Prostate gland (tissue), 2 donors: ENCODE measurements at places on chromosomes 5 and 9. TPM values are rescaled to one million over a fixed set of nuclear protein-coding genes. Genes with fewer than 3 reads are reported as not detected.

- no peak for DNase-seq
Observed at GRCh38 chr5:68277431-68277830, 61.9 kb downstream of the PIK3R1 start.

GRCh38 chr5:74198156-74198555 is 442.4 kb downstream of the ENC1 start:
- no peak for DNase-seq

DNA sequence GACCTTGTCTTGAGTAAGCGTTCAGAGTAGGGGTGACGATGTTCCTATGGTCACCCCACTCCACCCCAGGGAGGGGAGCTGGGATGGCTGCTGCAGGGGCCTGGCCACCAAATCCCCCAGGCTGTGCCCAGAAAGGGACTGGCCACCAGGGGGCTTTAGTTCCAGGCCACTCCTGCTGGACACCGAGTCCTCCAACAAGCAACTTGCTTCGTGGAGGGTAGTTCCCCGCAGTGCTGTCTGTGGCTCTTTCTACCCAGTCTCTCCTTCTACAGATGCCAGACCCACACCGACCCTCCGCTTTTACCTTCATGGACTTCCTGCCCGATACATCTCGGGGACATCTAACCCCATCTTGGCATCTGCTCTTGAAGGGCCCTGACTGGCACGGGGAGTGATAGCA is 35.7 kb upstream of the GABRP start:
- DNase-seq, result no peak

GRCh38 chr5:122772446-122772845 is 2.4 kb upstream of the SNX2 start:
- no peak for DNase-seq

DNA sequence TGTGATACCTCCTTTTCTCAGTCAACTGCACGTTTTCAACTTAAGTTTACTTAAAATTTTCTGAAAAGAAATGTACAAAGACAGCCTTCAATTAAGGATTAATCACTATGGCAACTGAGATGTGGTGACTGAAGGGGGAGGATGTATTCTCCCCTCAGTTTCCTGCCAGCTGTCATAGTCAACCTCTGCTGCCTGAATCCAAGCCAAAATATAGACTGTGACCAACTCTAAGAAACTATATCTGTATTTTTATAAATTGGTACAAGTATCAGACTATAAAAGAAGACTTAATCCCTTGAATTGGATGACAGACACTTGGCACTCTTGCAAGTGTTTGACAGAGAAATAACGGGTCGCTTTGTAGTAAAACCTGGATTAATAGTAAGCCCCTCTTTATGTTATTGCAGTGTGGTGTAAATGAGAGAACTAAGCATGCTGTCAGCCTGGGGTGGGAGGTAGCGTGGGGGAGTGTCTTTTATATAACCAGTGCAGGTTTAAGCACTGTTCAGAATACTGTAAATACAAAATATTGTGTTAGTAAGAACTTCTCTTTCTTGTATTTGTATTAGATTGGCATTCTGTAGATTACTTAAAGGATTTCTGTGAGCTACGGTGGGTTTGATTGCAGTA is 106.4 kb downstream of the ERCC6L2 start:
- DNase-seq, result no peak

- DNase-seq, result peak; percentile 93
Observed at GRCh38 chr5:168268949-168269936, 22.2 kb upstream of the WWC1 start.

DNA sequence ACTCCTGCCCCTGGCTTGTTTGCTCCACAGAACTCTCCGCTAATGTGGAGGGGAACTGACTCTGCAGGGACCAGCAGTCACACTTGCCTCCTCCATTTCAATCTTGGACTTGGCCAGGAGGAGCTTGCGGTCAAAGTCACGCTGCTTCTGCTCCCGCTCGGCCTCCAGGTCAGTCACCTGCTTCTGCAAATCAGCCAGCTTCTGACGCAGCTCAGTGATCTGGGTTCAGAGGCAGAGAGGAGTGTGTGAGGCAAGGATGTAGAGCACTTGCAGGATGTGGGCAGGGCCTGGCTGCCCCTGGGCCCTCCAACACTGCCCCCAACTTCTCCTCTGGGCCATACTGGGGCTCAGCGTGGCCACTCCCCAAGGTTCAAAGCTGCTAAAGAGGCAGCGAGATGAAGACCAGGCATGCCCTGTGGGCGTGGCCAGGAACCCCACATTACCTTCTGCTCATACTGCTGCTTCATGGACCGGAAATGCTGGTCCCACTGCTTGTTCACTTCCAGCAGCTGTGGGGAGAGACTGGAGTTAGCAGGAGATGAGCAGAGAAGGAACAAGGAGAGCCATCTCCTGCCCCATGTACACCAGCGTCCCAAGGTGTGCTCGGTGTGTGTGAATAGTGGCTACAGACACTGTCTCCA is 22.2 kb downstream of the GPX3 start:
- DNase-seq, result no peak

DNA sequence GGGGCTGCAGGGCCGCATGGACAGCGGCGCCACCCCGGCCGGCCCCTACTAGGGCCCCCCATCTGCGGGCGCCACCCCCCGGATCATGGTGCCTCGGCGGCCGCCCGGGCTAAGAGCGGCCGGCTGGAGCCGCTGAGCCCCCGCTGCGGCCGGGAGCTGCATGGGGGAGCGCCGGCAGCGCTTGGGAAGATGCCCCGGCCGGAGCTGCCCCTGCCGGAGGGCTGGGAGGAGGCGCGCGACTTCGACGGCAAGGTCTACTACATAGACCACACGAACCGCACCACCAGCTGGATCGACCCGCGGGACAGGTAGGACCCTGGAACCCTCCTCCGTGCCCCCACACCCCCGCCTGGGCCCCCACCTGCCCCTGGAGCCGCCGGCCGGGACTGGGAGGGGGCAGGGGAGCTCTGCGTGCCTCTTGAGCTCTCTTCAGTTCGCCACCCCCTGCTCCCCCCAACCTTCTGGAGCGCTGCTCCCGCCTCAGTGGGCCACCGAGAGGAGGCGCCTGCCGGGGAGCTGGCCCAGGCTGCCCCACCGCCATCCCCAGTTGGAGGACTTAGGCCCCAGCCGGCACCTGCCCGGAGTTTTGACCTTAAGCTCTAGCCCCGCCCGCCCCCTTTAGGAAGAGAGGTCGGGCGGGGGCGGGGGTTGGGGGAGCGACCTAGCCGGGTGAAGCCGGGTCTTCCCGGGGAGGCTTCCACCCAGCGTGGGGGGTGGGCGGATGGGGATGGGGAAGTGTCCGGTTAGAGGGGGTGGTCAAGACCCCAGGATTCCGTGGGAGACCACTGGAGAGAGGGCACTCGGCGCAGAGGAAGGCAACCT is 730 bp downstream of the WWC1 start:
- no peak for DNase-seq

DNA sequence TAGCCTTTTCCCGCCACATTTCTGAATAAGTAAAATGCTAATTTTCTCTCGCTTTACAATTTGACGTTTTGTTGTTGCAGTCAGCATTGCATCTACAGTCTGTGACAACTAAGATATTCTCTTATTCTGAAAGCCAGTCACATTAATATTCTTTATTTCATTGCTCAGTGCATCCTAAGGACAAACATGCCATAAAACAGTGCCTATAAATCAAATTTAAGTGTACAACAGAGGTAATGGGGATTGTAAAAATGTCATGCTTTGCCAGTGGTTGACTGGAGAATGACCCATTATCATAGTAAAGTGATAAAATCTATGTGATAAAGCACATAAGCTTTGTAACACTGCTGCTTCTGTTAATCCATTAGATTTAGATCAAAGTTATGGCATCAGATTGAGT is 1850.0 kb upstream of the ACO1 start:
- DNase-seq, result no peak

- peak; percentile 33 for DNase-seq
Observed at GRCh38 chr5:173829826-173830225, 58.3 kb upstream of the CPEB4 start.

GRCh38 chr5:93607367-93608258 is 24.6 kb downstream of the NR2F1 start:
- no peak for DNase-seq

GRCh38 chr9:15100571-15100970 is 190.3 kb upstream of the FREM1 start:
- no peak for DNase-seq

DNA sequence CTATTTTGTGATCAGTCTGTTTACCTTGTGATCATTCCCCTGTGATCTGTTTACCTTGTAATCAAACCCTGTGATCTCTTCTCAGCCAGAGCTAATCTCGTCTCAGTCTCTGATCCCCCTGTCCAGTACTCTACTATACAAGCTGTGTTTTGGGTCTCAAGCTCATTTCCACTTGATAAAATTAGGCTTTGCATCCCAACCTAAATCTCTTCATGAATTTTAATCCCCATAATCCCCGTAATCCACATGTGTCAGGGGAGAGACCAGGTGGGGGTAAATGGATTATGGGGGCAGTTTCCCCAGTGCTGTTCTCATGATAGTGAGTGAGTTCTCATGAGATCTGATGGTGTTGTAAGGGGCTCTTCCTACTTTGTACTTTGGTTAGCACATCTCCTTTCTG is 157.2 kb downstream of the PRR16 start:
- DNase-seq, result no peak

DNA sequence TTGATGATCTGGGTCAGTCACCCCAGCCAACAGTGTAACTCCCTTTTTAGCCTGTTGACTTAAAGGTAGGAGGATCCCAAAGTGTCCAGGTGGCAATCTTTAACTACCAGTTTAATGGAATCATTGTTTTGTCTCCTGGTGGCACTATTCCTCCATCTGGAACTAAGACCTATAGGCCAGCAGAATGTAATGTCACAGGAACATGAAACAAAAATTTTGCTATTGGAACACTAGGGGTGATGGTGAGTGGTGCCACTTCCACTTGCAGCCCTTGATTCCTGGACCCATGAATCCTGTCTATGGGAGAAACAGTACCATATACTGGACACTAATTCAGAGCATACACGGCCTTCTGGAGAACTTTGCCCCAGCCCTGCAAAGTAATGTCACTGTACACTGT is 219.5 kb upstream of the RASA1 start:
- no peak for DNase-seq

DNA sequence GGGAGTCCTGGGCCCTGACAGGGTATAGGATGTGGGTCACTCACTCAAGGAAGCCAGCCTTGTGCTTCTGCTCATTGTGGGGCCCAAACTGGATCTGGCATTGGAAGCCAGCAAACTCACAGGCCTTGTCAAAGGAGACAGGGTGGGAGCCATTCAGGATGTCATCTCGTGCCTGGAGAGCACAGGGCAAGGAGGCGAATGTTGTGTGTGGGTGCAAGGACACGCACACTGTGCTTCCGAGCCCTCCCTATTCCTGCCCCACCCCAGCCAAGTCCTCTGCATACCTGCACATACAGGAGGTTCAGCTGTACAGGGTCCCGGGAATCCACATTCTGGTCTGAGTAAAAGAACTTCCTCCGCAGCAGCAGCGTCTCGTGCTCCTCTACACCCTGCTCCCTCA is 8.1 kb downstream of the TLN1 start:
- DNase-seq, result no peak

DNA sequence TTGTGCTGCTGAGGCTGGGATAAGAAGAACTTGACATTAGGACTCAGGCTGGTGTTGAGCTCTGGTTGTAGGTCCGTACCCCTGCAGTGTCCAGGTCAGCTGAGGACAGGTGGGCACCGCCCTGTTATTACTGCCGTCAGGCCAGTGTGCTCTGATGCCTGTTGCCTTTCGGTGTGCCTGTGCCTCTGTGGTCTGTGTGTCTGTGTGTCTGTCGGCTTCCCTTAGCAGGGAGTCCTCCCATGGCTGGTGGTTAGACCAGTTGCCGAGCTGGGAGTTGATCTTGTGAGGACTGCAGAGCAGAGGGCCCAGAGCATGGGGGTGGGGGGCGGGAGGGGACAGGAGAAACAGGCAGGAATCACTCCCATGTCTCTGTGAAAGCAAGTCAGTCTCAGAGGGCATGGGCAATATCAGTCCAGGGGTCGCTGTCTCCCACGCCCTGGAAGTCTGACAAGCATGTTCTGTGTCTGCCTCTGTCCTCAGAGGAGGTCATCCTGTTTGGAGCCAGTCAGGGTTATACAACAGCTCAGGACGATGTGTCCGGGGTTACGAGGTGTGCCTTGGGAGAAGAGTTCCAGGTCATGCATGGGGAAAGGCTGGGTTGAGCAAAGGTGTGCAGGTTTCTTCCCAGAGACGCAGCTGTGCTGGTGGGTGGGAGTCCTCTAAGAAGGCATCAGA is 67.3 kb upstream of the GARNL3 start:
- no peak for DNase-seq

DNA sequence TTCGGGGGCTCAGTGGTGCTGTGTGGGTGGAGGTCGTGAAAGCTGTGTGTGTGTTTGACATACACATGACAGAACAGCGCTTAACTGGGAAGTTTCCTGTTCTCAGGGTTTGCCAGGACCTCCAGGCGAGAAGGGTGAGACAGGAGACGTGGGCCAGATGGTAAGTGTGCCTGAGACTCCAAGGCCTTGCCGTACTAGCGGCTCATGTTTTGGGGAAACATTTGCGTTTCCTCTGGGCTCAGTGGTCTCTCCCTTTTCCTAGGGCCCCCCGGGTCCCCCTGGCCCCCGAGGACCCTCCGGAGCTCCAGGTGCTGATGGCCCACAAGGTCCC is 68.3 kb upstream of the FCN2 start:
- DNase-seq, result no peak

GRCh38 chr9:5518171-5518936 is 8.0 kb downstream of the PDCD1LG2 start:
- DNase-seq, result no peak

DNA sequence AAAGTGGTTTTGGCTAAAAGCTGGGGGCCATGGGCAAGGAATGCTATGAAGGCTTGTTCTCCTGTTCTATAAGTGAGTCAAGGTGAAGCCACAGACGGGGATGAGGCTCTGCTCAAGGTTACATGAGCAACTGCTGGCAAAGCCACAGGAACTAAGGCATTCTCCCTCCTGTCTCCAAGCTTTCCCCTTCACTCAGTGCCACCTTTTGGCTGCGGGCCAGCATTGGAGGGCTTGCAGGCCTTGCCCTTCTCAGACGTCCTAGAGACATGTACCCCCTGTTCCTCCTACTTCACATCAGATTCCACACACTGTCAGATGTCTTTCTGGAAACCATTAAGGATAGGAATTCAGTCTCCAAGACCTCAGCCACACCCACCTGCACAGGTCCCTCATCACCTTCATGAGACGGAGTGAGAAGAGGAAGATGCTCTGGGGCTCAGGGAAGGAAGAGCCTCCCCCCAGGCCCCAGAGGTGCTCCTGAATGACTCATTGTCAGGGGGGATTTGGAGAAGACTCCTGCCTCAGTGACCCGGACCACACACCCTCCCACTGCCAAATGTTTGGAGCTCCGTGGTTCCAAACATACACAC is 20.5 kb upstream of the MEIKIN start:
- DNase-seq, result no peak

- no peak for DNase-seq
Observed at GRCh38 chr5:148682058-148683026, 28.0 kb upstream of the HTR4 start.

- DNase-seq, result no peak
Observed at GRCh38 chr5:127092690-127093089, 19.4 kb upstream of the C5orf63 start.

DNA sequence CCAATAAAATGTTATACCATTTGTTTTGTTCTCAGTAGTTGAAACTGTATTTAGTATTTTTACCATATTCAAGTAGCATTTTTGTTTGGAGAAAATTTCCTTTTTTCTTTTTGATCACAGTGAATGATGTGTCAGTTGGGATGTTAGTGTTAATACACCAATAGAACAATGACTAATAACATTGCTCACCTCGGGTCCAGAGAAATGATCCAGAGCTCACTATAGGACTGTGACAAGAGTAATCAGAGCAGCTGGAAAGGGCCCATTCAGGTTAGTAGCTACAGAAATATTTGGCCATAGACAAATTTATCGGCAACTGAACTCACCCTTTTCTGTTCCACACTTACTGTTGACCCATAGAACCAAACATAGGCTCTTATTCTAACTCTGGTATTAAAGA is 989.2 kb downstream of the TLE4 start:
- DNase-seq, result no peak

CBY3 gene
- 5.0 TPM for total RNA-seq

SLC36A2 gene
- 0.74 TPM for total RNA-seq

FBXO10 gene
- total RNA-seq, result 17.6 TPM
